ENCODE measurements at places on chromosomes 11 and 22. TPM values are rescaled to one million over a fixed set of nuclear protein-coding genes. Genes with fewer than 3 reads are reported as not detected.

Gene RIMBP3B
- total RNA-seq = 0.05 TPM

Gene IL18
- total RNA-seq = 0.33 TPM

Gene CPT1A
- total RNA-seq = 36.4 TPM

Gene GGTLC3
- not detected for total RNA-seq

Gene OR52N4
- 0.23 TPM for total RNA-seq

Gene MIAT
- total RNA-seq = 66.5 TPM

Gene SAA1
- total RNA-seq = not detected

Gene EED
- total RNA-seq = 50.1 TPM

Gene TMEM132A
- 0.93 TPM for total RNA-seq

Gene GAL3ST3
- total RNA-seq = not detected

Gene SUSD2
- 0.52 TPM for total RNA-seq

Gene CDKN1C
- 0.87 TPM for total RNA-seq

Gene NECTIN1
- total RNA-seq = 0.98 TPM

Gene KDM4E
- total RNA-seq = not detected

Gene POLD3
- 62.7 TPM for total RNA-seq

Gene CCDC87
- 0.12 TPM for total RNA-seq

Gene CRACR2B
- total RNA-seq = 14.1 TPM

Gene SCN2B
- not detected for total RNA-seq

Gene HTR3B
- not detected for total RNA-seq

Gene SYCE3
- total RNA-seq = 0.96 TPM

Gene CEP126
- 0.63 TPM for total RNA-seq

Gene RFPL2
- total RNA-seq = 0.16 TPM

Gene TXNRD2
- 23.1 TPM for total RNA-seq

Gene SCUBE2
- not detected for total RNA-seq

Gene PARVG
- total RNA-seq = 125 TPM

Gene MTMR2
- total RNA-seq = 32.0 TPM

Gene POU2AF1
- 7.4 TPM for total RNA-seq

Gene BCO2
- 2.3 TPM for total RNA-seq

Gene FOLR1
- total RNA-seq = not detected

Gene GAL3ST1
- not detected for total RNA-seq

Gene RBFOX2
- 0.99 TPM for total RNA-seq

Gene POU2F3
- total RNA-seq = not detected

Gene TMPRSS5
- 0.91 TPM for total RNA-seq

Gene PATE2
- not detected for total RNA-seq

Gene CACNA1I
- 0.30 TPM for total RNA-seq

Gene POGLUT3
- total RNA-seq = 32.6 TPM

Gene CDON
- total RNA-seq = 1.8 TPM

Gene MAPK8IP2
- 0.29 TPM for total RNA-seq

Gene CARD16
- total RNA-seq = 70.3 TPM

Gene PNPLA5
- not detected for total RNA-seq

Gene DERL3
- 14.6 TPM for total RNA-seq

Gene PRAME
- not detected for total RNA-seq

Gene ACAD8
- 29.4 TPM for total RNA-seq

Gene CCDC188
- not detected for total RNA-seq
